Adipocyte (in vitro differentiated cells): ENCODE measurements at places on chromosomes 7 and 10.

- no peak for DNase-seq
Observed at GRCh38 chr10:34575882-34576281, 239.2 kb downstream of the PARD3 start.

GRCh38 chr10:58017719-58018367 is 249.9 kb downstream of the IPMK start:
- DNase-seq: peak; percentile 76

GRCh38 chr7:105581066-105581811 is at the start of gene EFCAB10:
Gene EFCAB10, minus strand, starts transcription at chr7:105581493. Its CDS starts 30 bp downstream, at chr7:105581463.
- DNase-seq: peak; percentile 39

DNA sequence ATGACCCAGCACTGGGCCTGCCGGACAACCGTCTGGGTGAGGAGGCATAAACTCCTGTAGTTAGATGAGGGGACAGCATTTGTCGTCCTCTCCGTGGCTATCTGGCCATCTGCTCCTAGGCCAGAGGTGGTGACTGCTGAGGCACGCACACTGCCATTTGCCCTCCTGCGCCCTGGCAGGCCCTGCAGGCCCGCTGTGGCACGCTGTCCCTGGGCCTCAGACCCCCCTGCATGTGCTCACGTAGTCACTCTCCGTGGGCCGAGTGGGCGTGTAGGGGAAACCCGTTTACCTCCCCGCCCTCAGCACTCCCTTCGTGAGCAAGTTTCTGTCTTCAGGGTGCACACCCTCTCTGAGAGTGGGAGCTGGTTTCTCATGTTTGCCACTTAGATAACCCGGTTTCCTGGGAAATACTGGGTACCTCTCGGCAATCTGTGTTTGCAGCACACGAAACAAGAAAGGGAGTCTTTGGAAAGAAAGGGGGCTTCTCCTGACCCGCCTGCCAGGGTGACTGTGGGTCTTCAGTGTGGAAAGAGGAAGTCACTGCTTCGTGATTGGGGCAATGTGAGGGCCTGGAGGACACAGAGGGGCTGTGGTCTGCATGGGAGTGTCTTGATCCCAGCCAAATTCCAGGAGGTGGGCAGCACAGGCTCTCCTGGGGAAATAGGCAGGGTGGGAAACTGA is 10.8 kb downstream of the ADAMTS14 start:
- no peak for DNase-seq

DNA sequence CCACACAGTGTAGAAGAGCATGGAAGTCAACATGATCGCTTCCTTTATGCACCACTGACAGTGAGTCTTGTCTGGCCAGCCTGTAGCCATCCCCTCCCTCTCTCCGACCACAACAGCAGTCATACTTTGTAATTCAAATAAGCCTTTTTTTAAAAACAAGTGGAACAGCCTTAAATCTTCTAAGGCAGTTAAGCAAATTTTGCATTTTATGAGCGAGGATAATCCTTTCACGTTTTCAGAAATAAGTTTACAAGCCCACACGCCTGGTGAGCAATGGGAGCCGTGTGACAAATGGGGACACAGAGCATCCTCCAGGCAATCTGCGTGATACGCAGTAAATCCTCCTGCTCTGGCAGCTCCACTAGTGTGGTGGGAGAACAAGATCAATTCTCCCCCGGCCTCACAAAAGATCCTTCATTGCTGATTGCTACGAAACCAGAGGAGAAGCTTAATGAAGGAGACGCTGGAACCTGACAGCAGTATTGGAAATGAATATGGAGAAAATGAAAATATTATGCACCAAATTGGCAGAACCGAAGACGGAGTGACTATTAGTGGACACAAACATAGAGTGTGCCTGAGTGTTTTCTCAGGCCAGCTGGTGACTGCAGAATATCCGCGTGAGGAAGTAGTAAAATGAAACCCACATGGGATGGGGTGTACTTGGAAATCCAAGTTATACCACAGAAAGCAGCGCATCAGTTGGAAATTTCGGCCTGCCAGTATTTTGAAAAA is 104.2 kb upstream of the CDCA7L start:
- no peak for DNase-seq

GRCh38 chr10:69976795-69977546 is 75.7 kb upstream of the MACROH2A2 start:
- DNase-seq: no peak
